ENCODE measurements at places on chromosomes 16 and 17.

DNA sequence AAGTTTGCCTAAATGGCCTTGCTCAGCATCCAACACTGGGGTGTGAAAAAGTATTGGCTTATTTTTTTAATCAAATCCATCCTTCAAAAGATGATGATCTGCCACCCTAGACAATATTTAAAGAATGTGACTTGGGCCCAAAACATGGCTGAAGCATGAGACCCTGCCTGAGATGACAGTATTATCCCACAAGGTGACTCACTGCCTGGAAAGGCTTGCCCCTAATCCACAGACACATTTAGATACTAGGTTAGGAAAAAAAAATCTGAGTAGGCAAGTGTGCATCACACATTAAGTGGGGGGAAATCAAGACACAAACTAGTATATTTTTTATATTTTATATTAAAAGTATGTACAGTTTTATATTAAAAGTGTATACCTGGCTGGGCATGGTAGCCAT lies 38.4 kb downstream of the TOM1L2 start:
- no peak for DNase-seq

- DNase-seq = no peak
These were observed 4.8 kb downstream of the SCNN1G start for GRCh38 chr16:23187341-23187740.

DNA sequence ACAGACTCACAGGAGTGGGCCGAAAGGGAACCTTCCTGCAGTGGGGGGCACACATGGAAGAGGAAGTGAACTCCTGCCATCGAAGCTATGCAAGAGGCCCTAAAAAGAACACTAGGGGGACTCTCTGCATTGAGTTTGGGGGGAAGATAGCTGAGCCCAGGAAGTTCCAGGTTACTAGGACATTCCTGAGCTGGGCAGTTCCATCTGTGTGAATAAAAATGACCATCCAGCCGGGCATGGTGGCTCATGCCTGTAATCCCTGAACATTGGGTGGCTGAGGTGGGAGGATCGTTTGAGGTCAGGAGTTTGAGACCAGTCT lies 211.8 kb downstream of the ZNF423 start:
- DNase-seq = no peak

GRCh38 chr17:47295037-47295873 lies 28.5 kb upstream of the EFCAB13 start:
- no peak for DNase-seq

DNA sequence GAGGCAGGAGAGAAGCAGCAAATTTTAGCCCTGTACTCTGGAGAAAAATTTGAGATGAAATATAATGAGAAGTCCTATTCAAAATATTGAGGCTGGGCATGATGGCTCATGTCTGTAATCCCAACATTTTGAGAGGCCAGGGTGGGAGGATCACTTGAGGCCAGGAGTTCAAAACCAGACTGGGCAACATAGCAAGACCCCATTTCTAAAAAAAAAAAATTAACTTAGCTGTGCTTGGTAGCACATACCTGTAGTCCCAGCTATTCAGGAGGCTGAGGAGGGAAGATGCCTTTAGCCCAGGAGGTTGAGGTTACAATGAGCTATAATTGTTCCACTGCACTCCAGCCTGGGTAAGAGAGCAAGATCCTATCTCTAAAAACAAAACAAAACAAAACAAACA lies 103.4 kb downstream of the CACNG3 start:
- no peak for DNase-seq

DNA sequence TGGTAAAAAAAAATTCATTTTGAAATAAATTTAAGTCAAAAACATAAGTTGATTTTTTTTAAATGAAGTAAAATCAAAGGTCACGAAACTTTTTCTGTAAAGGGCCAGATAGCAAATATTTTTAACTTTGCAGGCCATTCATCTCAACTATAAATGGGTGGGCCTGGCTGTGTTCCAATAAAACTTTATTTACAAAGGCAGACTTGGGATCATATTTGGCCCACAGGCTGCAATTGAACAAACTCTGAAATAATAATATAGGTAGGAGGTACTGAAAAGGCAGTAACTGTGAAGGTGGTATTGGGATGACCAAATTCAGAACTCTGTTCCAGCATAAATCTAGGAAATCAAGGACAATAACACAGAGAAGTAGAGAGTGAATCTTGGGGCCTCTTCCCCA lies 12.2 kb upstream of the EMP2 start:
- DNase-seq = no peak

DNA sequence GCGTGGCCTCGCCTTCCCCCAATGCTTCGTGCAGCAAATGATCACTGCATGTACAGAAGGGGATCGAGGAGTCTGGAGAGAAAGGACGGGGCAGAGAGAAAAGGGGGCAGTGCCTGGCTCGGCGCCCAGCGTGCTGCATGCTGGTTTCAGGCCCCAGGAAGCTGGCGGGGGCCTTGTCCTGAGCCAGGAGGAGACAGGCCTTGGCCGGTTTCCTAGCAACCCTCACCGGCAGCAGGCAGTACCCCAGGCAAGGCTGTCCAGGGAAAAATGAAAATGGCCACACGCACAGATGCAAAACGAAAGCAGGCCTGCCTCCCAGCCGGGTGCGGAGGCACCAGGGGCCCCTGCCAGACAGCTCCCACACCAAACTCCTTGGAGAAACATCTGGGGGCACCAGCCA lies 126.3 kb downstream of the ZFHX3 start:
- DNase-seq = no peak

DNA sequence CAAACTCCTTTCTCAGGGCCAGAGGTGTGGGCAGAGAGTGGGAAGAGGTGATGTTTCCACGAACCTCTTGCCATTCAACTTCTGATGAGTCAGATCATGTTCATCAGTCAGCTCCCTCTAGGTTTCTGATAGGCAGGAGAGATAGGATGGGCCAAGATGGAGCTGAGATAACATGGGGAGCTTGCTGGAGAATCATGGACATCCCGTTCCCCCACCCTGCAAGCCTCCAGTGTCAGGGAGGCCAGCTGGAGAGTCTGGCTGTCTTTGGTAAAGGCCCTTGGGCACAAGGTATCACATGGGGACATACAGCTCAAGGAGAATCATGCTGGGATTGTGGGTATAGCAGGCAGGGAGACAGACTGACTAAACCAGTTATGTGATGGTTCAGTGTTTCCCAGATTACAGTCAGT lies 136.0 kb upstream of the IRX3 start:
- DNase-seq = no peak

DNA sequence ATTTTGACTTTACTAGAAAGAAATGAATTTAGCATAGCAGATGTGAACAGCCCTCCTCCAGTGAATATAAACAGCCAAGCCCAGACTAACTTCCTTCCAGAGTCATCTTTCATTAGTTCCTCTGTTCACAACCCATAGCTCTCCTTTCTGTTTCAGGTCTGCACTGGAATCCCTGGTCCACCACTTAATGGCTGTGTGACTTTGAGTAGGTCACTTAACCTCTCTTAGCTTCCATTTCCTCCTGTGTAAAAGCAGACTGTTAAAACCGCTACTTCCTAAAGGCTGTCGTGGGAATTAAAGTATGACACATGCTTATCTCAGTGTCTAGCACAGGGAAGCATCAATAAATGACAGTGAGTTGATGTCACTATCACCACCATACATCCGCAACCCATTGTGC lies 7.5 kb downstream of the SLC6A4 start:
- no peak for DNase-seq

DNA sequence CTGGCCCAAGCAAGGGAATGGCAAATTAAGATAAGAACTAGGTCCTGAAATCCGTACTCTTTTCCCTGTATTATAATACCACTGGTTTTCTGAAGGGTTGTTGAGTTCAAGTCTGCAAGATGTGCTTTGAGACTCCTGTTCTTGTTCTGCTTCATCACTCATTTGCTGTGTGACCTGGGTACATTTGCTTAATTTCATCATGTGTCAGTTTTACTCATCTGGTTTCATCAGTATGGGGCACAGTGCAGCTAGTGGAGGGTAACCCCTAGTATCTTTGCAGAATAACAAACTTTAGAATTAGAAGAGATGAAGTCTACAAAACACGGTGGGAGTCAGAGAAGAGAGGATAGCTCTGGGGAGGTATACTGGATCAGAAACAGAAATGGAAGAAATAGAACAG lies 21.9 kb upstream of the EFCAB13 start:
- no peak for DNase-seq

DNA sequence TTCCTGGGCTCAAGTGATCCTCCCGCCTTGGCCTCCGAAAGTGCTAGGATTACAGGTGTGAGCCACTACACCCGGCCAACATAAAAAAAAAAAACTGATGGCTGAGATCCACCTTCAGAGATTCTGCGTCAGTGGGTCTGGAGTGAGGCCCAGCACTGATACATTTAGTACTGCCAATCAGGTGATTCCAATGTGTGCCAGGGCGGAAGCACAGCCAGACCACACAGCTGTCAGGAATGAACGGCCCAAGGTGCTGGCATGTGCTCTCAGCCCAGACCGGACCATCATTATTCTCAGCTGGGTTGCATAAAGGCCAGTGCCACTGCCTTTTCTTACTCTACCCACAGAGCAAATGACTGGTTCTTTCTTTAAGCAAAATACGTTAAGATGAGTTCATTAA lies 1.2 kb upstream of the BCO1 start:
- DNase-seq = no peak

DNA sequence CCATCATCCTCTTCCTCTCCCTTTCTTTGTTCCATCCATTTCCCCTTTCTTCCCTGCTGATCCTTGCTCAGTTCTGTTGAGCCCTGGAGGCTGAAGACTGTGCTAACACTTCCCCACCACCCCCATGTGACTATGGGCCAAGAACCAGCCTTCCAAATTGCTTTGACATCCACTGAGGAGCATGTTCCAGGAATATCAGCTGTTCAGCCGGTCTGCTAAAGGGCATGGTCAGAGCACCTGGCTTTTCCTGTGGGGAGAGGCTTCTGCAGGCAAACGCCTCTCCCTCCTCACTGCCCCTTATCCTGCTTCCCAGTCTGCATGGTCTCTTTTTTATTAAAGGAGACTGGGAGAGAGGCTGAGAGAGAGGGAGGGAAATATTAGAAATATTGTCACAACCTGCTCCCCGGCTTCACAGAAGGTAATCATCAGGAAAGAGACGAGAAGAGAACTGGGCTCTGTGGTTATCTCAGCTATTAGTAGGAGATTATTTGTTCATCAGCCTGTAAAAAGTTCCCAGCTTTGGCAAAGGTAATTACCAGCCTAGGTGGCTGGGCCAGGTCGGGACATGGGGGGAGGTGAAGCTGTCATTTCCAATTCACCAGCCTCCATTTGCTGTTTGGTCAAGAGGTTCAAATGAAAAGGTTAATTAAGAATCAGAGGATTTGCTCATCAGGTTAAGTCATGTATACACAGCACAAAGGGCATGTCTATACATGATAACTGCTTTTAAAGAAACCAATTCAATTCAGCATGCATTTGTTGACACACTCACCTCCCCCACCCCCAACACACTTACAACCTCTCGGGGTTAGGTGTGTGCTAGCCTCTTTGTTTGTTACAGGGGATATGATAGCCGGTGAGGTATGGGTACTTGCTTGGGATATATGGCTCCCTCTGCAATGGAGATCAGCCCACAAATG lies 83.7 kb upstream of the CRHR1 start:
- no peak for DNase-seq

- DNase-seq = no peak
These were observed 8.6 kb downstream of the CEP95 start for GRCh38 chr17:64515419-64515818.

DNA sequence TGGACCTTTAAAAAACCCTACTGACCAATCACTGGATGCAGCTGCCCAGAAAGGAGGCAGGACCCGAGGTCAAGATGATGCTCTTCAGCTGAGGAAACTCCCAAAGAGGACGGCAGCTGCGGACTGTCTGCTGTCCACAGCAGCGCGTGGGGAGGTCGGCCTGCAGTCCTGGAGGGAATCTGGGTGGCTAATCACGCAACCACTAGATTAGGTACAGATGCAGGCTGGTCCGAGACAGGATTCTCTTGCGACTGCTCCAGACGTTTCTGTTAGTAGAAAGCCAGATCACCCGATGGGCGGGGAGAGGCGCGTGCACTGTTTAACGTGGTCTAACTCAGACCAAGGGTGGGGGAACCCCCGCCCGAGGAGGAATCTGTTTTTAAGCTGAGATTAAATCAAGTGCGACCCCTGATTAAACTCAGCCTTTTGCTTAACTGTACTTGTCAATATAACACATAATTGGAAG lies 8.8 kb downstream of the CTRB2 start:
- DNase-seq = no peak

- peak; percentile 63 for DNase-seq
These were observed 66.0 kb downstream of the CDK12 start for GRCh38 chr17:39527220-39527813.

DNA sequence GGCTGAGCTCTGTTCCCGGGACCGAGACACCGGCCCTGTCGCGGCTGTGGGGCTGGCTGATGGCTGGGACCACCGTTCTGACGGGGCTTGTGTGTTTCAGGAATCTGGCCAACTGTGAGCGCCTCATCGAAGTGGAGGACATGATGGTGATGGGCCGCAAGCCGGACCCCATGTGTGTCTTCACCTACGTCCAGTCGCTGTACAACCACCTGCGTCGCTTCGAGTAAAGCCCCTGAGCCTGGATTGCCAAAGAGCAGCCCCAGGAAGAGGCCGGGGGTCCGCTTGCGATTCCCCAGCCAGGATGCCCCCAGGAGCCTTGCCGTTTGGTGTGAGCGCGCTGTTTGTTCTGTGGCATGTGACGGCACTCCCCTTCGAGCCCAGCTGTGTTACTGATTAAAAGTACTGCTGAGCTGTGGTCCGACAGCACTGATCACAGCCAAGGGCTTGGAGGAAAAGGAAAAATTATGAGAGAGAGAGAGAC lies 23.0 kb downstream of the SMTNL2 start:
- DNase-seq = no peak

DNA sequence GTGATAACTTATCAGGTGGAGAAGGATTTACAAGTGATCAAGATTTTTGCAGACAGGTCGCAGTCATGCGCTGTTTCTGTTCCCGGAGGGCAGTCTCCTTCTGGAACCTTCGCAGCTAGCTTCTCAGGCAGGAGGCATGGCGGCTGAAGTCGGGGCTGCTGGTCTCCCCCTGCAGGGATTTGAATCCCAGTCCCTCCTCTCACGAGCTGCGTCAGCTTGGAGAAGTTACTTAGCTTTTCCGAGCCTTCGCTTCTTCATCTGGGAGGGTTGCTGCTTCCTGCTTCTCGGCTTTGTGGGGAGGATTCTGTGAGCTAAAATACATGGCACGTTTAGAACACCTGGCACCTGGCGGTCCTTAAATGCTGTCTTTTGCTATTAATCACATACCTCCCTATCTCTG lies 287.8 kb upstream of the FOXF1 start:
- DNase-seq = no peak

Data from dermis blood vessel endothelial cell (primary cell).